ENCODE measurements at places on chromosomes 4 and X.

DNA sequence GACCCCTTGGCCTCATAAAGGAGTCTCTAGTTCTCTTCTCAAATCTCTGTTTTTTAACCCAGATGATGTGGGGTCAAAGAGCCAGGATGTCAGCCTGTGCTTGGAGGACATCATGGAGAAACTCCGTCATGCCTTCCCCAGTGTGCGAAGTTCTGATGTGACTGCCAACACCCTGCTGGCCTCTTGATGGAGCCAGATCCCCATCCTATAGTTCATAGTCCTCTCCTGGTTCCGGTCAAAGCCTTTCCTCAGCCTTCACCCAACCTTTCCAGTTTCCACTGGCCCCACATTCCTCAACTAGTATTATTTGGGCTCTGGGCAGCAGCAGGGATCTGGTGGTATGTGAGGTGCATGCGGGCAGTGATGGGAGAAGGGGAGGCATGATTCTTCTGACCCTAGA is 30.7 kb downstream of the TAF7L start:
- H3K4me1 ChIP-seq: no peaks in the 10 kb centered on the region
- H3K4me3 ChIP-seq: no peak overlapping the region
- DNase-seq: no peak
- H3K27me3 ChIP-seq: no peaks in the 10 kb centered on the region
- no peaks in the 10 kb centered on the region for H3K36me3 ChIP-seq
- no peak overlapping the region for H3K27ac ChIP-seq

- no peak overlapping the region for H3K4me3 ChIP-seq
- no peak for DNase-seq
- H3K27me3 ChIP-seq: no peaks in the 10 kb centered on the region
- no peaks in the 10 kb centered on the region for H3K36me3 ChIP-seq
Observed at GRCh38 chr4:40570348-40571077, 59.2 kb downstream of the RBM47 start.

DNA sequence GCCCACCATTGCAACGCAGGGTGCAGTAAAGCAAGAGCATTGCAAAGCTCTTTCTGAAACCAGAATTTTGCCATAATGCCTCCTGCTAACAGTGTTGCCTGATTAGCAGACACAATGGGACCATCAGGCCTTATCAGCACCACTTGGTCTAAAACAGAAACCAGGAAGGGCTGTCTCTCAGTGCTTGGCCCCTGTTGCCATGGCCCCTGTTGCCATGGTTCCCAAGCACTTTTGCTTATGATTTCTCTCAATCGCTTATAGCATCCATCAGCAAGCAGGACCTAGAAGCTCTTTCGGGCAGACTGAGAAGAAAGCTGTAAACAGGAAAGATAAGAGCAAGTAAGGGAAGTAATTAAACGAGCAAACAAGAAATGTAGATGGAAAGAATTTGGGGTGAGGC is 36.8 kb downstream of the RTL5 start:
- H3K36me3 ChIP-seq: no peaks in the 10 kb centered on the region
- no peaks in the 10 kb centered on the region for H3K27me3 ChIP-seq
- H3K4me1 ChIP-seq: peaks cover 4% of the 10 kb centered on the region
- no peak overlapping the region for H3K4me3 ChIP-seq
- peak; percentile 61 for DNase-seq

DNA sequence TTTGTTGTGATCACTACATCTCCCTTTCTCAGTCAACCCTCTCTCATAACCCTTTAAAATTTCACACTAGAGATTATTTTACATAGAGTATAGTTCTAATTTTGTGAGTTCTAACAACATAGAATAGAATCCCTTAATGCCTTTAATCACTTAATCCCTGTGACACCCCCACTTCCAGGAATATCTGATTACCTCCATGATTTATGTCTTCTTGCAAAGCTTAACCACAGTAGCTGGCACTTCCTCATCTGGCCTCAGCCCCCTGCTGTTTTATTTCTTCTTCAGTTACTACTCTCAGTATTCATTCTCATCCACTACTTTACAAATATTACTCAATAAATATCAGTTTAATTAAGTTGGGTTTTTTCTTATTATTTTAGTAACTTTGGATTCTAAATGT is 340.9 kb downstream of the CENPC start:
- H3K4me1 ChIP-seq: no peaks in the 10 kb centered on the region
- H3K36me3 ChIP-seq: no peaks in the 10 kb centered on the region
- no peak overlapping the region for H3K27ac ChIP-seq

DNA sequence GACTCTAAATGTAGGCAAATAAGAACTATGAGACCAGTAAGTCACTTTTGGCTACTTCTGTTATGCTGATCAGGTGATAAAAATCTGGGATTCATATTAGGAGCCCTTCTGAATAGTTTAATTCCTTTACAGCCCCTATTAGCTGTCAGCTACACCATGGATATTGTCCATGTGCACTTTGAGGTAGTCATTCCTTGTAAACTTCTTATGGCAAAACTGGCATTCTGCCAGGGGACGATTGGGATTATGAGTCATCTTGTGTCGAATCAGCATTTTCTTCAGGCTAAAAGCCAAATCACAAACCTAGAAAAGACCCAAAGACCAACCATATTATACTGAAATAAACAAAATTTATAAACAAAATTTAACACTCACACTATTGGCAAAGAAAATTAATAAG is 227.6 kb downstream of the PRDM5 start:
- H3K36me3 ChIP-seq: no peaks in the 10 kb centered on the region
- no peak for DNase-seq
- H3K27ac ChIP-seq: no peak overlapping the region

DNA sequence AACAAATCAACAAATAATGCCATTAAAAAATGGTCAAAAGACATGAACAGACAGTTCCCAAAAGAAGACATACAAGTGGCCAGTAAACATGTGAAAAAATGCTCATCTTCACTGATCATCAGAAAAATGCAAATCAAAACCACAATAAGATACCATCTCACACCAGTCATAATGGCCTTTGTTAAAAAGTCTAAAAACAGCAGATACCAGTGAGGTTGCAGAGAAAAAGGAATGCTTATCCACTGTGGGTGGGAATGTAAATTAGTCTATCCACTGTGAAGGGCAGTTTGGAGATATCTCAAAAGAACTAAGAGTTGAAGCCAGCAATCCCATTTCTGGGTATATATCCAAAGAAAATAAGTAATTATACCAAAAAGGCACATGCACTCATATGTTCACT is 668.1 kb upstream of the CPEB2 start:
- H3K4me3 ChIP-seq: no peak overlapping the region
- no peak overlapping the region for H3K27ac ChIP-seq
- no peak for DNase-seq
- no peaks in the 10 kb centered on the region for H3K27me3 ChIP-seq
- no peaks in the 10 kb centered on the region for H3K4me1 ChIP-seq

DNA sequence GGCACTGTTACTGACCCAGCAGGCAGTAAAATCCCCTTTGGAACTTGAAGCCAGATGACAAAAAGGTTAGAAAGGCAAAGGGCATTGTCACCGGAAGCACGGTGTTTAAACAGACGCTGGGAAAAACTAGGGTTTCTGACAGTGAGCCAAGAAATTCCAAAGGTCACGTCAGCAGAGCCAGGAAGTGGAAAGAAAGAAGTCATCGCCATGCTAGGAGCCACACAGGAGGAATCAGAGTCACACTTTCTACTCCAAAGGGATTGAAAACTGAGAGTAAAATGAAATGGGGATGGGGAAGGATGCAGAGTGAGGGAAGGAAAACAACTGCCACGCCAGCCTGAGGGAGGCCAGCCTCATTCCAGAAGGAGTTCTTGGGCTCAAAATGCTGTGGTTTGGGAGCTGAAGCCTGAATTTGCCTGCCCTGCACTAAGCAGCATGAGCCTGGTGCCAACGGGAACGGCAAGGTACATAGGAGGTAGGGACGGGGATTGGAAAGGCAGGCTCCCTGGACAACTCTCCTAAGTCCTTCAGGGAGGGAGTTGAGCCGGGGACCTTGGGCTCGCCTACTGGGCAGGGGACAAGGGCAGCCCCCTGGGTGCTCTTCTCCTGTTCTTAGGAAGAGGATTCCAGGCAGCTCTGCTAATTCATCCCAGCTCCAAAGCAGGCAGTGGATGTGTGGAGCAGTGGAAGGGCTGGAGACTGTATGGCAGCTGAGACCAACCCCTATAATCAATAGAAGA is 66.8 kb downstream of the SOWAHB start:
- peak overlapping the region; percentile 78 for H3K27ac ChIP-seq
- H3K4me1 ChIP-seq: peaks cover 21% of the 10 kb centered on the region
- no peak overlapping the region for H3K4me3 ChIP-seq
- no peaks in the 10 kb centered on the region for H3K36me3 ChIP-seq
- DNase-seq: no peak

- no peaks in the 10 kb centered on the region for H3K4me1 ChIP-seq
- no peak overlapping the region for H3K27ac ChIP-seq
- no peak overlapping the region for H3K4me3 ChIP-seq
- DNase-seq: no peak
- no peaks in the 10 kb centered on the region for H3K36me3 ChIP-seq
Observed at GRCh38 chr4:5110901-5111300, 59.6 kb downstream of the STK32B start.

GRCh38 chr4:136748773-136749172 is 783.5 kb downstream of the PCDH18 start:
- no peaks in the 10 kb centered on the region for H3K27me3 ChIP-seq
- no peak for DNase-seq
- H3K4me1 ChIP-seq: no peaks in the 10 kb centered on the region
- no peak overlapping the region for H3K4me3 ChIP-seq
- no peaks in the 10 kb centered on the region for H3K36me3 ChIP-seq

DNA sequence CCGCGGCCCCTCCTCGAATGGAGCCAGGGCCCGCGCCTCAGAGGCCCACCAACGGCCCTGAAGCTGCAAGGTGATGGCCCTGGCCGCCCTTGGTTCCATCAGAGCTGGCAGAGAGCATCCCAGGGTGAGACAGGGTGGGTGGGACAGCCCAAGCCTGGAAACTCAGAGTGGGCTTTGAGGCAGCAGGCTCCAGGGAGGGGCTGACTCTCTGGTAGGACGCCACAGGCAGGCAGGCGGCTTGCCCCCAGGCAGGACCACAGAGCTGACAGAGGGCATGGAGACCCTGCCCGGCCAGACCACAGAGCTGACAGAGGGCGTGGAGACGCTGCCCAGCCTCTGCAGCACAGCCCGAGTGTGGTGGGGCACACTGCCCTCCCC is 4.8 kb downstream of the MYL5 start:
- H3K4me1 ChIP-seq: peaks cover 37% of the 10 kb centered on the region
- no peak overlapping the region for H3K4me3 ChIP-seq
- no peaks in the 10 kb centered on the region for H3K36me3 ChIP-seq
- DNase-seq: no peak
- H3K27ac ChIP-seq: no peak overlapping the region
- H3K27me3 ChIP-seq: no peaks in the 10 kb centered on the region

DNA sequence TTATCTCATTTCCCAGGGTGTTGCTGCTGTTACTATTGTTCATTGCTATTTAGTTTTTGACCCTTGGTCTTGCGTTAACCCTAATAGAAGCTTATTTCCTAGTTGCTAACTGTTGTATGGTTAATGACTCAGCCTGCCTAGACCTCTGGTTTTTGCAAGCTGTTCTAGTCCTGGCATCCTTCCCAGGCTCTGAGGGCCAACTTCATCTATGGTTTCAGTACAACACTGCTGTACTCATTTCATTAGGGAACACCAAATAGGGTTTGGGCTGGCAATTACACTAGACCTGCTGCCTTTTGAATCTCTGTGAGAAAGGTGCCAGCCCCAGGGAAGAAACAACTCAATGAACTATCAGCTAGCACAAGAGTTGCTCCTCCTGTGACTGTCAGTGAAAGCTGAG is 59.6 kb downstream of the DCX start:
- H3K36me3 ChIP-seq: no peaks in the 10 kb centered on the region
- no peaks in the 10 kb centered on the region for H3K27me3 ChIP-seq
- H3K4me3 ChIP-seq: no peak overlapping the region

DNA sequence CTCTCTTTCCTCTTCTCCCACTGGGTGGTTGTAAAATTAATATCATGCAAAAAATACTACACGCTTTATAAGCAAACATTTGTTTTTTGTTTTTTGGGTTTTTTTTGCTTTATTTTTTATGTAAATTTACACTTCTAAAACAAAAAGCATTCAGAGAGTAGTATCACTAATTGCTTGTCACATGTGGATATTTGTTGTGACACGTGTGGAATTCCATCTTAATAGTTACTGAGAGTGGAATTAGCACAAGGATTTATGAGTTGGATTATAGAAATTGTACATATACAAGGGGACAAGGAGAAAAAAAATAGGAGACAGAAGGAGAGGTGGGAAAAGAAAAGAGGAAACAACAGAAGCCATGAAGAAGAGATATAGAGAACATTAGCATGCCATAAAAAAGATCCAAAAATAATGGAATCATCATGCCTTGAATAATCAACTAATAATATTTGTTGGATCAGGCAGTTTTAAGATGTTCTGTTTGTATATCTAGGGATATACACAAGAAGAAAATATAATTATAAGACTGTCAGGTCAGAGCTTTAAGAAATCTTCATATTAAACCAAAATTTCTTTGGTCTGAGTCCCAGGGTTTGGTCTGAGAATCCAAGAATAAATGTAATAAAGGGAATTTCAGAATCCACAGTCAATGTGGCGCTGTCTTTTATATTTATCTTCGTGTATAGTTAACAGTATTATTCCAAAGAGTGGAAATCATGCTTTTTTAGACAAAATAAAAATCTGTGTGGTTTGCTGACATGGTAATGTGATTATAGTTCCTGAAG is 98.5 kb upstream of the INTU start:
- no peak overlapping the region for H3K27ac ChIP-seq
- DNase-seq: no peak
- no peaks in the 10 kb centered on the region for H3K27me3 ChIP-seq
- H3K36me3 ChIP-seq: no peaks in the 10 kb centered on the region
- H3K4me3 ChIP-seq: no peak overlapping the region
- H3K4me1 ChIP-seq: peaks cover 18% of the 10 kb centered on the region

GRCh38 chrX:155216940-155217440 is 730 bp downstream of the VBP1 start:
- peak overlapping the region; percentile 91 for H3K27ac ChIP-seq
- peaks cover 7% of the 10 kb centered on the region for H3K36me3 ChIP-seq
- H3K4me1 ChIP-seq: peaks cover 13% of the 10 kb centered on the region
- peak overlapping the region; percentile 69 for H3K4me3 ChIP-seq
- no peak for DNase-seq
- H3K27me3 ChIP-seq: no peaks in the 10 kb centered on the region

GRCh38 chrX:71056867-71057266 is 11.3 kb downstream of the SNX12 start:
- H3K4me3 ChIP-seq: no peak overlapping the region
- no peak for DNase-seq
- H3K4me1 ChIP-seq: no peaks in the 10 kb centered on the region
- no peaks in the 10 kb centered on the region for H3K27me3 ChIP-seq

GRCh38 chr4:33980361-33980760 is 2264.0 kb downstream of the ARAP2 start:
- H3K36me3 ChIP-seq: no peaks in the 10 kb centered on the region
- no peak for DNase-seq
- no peak overlapping the region for H3K4me3 ChIP-seq
- no peaks in the 10 kb centered on the region for H3K27me3 ChIP-seq
- H3K4me1 ChIP-seq: no peaks in the 10 kb centered on the region

DNA sequence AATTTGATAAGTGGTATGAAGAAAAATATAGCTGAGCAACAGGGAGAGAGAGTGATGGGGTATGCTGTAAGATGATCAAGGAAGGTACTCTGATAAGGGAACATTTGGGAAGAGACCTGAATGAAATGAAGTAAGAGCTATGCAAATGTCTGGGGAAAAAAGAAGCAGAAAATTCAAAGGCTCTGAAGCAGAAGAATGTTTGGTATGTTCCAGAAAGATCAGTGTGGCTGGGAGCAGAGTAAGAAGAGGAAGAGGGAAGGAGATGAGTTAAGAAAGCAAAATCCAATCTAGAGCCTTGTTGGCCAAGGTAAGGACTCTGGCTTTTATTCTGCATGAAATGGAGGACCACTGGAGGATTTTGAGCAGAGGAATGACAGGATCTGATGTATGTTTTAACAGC is 90.0 kb downstream of the AWAT2 start:
- no peaks in the 10 kb centered on the region for H3K27me3 ChIP-seq
- H3K36me3 ChIP-seq: no peaks in the 10 kb centered on the region
- DNase-seq: no peak
- no peak overlapping the region for H3K27ac ChIP-seq
- no peak overlapping the region for H3K4me3 ChIP-seq

All from lower lobe of right lung (tissue), 2 donors.